Sigmoid colon (tissue), 7 donors: ENCODE measurements at places on chromosomes 16 and 17. TPM values are rescaled to one million over a fixed set of nuclear protein-coding genes. Genes with fewer than 3 reads are reported as not detected.

The RPL19 gene
- 4,685 TPM for total RNA-seq

DNA sequence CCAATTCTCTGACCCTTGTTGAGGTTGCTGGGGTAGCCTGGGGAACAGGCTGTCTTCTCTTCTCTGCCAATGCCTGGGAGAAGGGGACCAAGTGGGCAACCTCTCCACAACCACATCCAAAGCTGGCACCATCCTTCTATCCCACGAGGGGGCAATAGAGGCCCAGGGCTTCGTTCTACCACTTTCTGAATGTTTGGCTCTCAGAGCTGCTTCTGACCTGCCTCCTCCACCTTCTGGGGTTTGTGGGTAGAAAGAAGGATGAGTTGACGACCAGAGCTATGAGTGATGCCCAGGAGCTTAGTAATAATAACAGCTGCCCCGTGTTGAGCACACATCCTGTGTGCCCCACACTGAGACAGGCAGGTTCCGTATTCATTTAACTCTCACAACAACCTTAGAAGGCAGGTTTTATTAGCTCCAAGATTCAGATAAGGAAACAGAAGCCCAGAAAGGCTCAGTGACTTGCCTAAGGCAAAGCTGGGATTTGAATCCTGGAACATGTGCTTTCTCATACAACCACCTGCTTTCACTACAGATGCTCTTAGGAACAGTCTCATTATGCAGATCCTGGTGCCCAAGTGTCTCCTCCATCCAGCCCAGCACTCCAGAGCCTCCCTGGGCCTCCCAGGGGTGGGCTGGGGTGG lies 11.1 kb downstream of the TSPOAP1 start:
- H3K27ac ChIP-seq = no peak overlapping the region
- peak; percentile 58 for DNase-seq
- no peaks in the 10 kb centered on the region for H3K4me1 ChIP-seq
- no peak overlapping the region for H3K4me3 ChIP-seq

DNA sequence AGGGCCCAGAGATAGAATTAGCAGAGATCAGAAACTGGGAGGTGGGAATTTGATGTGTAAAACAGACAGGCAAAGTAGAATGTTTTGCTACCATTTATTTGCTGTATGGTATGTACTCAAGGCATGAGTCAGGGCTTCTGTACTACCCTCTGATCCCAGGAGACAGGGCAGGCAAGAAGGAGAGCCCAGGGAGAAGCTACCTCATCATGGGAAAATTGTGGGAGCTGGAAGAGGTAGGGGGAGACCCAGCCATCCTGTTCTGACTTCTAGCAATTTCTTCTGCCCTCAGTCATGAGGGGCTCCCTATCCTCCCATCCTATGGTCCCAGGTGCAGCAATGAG lies 1.7 kb upstream of the PIGS start:
- no peaks in the 10 kb centered on the region for H3K36me3 ChIP-seq
- H3K27me3 ChIP-seq = no peaks in the 10 kb centered on the region
- no peak overlapping the region for H3K27ac ChIP-seq
- DNase-seq = no peak

The RNF112 gene
- total RNA-seq = 7.5 TPM

The MAP2K6 gene
- total RNA-seq = 9.7 TPM

- no peak overlapping the region for H3K4me3 ChIP-seq
- H3K4me1 ChIP-seq = no peaks in the 10 kb centered on the region
- no peak overlapping the region for H3K27ac ChIP-seq
- H3K27me3 ChIP-seq = no peaks in the 10 kb centered on the region
- DNase-seq = peak; percentile 50
These were observed 21.1 kb downstream of the STH start for GRCh38 chr17:46020023-46020761.
